ENCODE measurements at places on chromosomes 3 and 15.

DNA sequence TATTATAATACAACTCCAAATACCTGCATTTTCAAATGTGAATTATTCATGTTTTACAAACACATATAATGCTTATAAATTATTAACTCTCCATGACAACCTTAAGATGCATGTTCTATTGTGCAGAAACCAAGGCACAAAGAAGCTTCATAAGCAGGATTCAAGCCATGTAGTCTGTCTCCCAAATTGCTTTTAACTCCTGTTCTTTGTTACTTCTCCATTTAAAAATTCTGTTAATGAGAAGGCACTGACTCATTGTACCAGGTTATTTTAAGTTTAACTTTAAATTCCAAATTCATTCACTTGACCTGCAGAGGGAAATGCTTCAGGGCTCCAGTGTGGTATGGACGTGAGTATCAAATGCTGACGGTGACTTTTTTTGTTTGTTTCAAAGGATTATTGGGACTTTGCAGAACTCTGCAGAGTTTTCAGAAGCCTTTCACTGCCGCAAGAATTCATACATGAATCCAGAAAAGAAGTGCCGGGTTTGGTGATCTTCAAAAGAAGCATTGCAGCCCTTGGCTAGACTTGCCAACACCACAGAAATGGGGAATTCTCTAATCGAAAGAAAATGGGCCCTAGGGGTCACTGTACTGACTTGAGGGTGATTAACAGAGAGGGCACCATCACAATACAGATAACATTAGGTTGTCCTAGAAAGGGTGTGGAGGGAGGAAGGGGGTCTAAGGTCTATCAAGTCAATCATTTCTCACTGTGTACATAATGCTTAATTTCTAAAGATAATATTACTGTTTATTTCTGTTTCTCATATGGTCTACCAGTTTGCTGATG, 100.0 kb downstream of the MME start:
- DNase-seq, result no peak

GRCh38 chr15:56053046-56053400, 59.6 kb upstream of the NEDD4 start:
- no peak for DNase-seq

DNA sequence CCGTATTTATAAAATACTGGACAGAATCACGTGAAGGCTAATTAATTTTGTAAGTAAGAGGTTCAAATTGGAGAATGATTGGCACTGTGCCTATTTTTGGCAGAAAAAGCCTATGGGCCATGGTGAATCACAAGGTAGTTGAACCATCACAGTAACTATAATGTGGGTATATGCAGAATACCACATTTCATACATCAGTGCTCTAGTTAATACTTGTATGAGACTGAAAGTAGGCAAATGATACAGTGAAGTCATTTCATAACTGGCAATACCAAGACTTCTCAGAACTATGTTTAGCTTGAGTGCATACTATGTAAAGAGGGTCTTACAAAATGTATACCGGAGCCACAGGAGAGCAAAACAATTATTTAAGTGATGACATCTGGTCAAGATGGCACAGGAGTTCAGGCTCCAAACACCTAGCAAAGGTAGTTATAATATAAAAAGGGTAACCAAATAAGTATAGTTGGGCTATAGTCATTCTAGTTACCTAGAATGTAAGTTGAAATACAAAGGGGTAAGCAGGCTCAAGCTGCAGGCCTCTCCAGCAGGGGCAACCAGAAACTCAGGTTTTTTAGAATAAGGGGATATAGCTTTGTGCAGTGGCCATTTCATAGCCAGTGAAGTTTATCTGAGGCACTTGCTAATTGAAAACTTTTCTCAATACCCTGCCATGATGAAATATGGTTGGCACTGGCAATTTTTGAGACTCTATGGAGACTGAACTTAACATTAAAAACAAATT, 19.1 kb downstream of the GPR160 start:
- no peak for DNase-seq

DNA sequence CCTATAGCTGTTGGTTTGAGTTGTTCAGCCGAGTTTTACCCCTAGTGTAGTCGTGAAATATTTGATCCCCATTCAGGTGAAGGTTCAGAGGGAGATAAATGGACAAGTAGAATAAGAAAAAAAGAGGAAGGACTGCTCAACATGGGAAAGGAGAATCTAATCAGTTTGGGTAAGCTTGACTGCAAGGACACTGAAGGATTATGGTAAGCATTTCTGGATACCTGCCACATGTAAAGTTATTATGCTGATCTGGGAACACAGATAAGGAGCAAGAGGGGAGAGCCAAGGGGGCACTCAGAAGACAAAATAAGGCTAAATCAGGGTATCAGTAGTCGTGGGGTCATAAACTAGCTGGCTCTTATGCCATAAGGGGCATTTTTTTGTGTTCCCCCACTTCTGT, 49.9 kb downstream of the TFG start:
- DNase-seq, result no peak

DNA sequence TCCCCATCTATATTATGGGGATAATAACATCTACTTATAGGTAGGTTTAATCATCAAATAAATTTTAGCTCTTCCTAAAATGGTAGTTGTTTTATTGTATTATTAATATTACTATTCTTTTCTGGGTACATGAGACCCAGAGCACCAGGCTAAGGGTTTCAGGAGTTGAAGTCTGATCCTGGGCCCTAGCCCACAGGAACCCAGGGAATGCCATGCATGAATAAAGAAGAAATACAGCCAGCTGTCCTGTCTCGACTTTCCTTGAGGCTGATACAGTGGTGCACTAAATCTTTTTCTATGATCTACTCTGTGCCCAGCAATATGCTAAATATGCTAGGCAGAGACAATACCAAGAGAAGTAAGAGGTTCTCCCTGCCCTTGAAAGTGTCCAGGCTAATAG, 72.1 kb upstream of the ATP2C1 start:
- DNase-seq, result no peak

GRCh38 chr3:137293086-137293485, 335.3 kb downstream of the IL20RB start:
- DNase-seq, result no peak

DNA sequence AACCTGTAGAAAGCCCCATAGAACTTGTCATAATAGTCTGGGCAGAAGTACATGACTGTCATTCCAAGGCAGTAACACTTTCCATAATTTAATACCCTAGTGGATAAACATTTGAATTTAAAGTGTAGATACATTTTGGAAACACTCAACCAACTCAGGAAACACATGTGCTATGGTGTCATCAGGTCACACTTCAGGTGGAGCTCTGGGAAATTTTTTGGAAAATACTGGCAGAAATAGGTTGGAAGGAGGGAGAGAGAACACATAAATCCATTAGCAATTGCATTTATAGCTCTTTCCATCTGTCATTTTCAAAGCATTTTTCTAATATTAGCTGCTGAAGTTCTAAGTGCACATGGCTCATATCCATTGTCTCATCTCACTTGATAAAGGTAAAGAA, 135.7 kb downstream of the MEIS2 start:
- DNase-seq, result no peak

DNA sequence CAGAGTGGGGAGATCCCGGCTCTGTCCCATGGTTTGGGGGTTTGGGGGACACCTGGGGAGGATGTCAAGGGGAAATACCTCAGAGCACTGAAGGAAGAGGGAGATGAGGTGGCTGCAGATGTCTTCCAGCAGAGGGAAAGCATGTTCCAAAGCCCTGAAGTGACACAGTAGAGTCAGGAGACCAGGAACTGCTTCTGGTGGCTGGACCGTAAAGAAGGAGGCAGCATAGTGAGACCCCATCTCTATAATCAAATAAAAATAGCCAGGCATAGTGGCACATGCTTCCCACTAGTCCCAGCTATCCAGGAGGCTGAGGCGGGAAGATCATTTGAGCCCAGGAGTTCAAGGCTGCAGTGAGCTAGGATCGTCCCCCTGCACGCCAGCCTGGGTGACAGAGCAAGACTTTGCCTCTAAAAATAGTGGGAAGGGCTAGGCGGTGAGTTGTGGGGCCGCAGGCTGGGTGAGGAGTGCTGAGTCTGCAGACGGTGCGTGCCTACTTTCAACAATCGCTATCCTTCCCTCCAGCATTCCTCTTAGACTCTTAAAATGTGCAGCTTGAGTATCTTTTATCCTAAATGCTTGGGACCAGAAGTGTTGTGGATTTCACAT, 26.2 kb downstream of the HES1 start:
- no peak for DNase-seq

GRCh38 chr3:36060950-36061349, 319.4 kb upstream of the STAC start:
- no peak for DNase-seq

DNA sequence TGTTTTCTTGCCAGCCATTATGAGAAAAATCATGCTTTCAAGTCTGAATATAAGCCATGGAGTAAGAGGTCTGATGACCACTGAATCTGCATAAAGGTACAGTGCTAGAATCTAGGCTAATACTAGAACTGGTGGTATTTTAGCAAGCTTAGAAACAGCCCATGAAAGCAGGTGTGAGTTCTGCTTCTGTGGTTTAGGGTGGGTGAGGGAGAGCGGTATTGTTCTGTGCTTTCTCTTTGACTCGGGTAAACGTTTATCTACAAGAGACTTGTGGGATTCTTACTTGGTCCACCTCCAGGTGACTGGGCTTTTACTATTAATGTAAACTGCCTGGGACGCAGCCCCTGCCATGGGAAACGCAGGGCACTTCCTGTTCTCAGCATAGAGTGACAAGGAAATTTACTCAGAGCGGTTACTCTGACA, 55.2 kb downstream of the PGPEP1L start:
- no peak for DNase-seq

GRCh38 chr15:36756707-36757106, 177.3 kb downstream of the CDIN1 start:
- DNase-seq, result no peak

GRCh38 chr3:41960826-41961750, 815 bp downstream of the ULK4 start:
- peak; percentile 66 for DNase-seq

DNA sequence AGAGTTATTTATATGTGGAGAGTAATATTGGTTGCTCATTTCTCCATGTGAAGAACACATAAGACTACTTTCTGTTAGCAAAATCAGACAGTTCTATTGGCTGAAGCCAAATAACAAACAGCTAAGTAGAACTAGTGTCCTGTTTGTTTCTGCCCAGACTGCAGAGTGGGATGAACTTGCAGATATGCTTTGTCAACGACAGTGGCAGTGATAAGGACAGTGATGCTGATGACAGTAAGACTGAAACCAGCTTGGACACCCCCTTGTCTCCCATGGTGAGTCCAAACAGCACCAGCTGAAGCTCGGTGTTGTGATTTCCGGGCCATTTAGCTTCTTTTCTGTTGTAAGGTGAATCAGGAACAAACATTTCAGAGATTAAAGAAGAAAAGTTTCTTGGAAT, 102.6 kb upstream of the IL12A start:
- DNase-seq, result no peak

GRCh38 chr15:50458348-50459112, 34.3 kb downstream of the USP8 start:
- DNase-seq, result no peak

DNA sequence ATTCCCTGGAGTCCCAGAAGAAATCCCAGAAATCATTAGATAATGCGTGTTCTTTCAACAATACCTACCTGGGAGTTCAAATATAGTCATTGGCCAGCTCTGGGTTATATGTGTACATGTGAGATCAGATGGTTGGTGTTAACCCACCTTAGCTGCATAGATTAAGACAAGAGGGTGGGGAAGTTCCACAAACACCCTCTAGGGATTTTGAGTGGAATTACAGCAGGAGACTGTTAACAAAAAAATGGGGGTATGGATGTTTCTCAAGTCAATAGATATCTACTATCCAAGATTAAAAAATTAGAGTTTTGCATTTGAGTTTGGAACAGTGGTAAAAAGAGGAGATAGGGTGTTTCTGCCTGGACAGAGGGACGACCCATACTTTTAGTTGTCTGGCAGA, 282.5 kb upstream of the CNTN3 start:
- DNase-seq, result no peak

DNA sequence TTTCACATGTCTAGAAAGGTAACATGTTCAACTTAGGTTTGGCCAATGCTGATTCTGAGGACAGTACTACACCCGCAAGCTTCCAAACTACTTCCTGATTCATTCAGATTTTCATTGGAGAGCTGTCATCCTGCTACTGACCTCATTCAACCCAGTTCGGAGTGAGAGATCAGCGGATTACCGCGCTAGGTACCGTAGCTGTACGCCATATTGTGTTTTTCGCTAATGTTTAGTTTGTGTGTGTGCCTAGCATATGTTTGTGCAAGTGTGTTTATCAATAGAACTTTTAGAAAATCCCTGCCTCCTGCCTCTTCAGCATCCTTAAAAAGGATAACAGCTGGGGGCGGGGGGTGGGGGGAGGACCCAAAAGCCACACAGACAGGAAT, 1.1 kb downstream of the ZBTB20 start:
- peak; percentile 39 for DNase-seq

DNA sequence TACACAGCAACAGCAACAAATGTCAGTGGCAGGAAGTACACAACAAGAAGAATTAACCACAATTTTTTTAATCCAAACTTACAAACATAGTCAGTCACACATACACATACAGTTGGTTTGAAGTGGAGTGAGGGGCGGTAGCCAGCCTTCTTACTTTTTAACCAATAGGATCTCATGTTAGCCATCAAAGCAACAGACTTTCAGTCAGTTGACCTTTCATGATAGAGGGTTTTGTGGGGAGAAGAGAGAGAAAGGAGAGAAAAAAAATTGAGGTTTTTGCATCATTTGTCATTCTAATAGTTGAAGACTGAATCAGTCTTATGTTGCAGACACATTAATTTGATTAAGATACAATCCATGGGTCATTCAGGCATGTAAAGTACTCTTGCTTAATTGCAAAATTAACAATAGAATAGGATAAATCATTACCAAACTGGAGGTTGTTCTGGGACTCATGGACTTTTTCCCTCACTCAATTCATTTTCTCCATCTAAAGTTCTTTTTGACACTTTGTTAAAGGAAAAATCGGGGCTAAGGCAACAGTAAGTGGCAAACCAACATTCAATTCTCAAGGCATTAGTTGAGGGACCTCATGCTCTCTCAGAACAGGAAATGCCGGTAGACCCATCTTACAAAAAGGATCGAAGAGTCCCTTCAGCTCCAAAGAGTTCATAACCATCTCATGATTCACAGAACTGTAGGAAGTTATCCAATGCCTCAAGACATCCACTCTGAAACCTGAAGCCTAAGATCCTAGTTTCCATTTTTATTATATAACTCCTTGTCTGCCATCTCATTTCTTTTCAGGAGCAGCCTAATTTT, 159.5 kb upstream of the LPP start:
- DNase-seq, result no peak

Data from activated T-cell treated with anti-CD3 and anti-CD28 coated beads, Interleukin-2, amount 50 U/mL, for 1 hour (primary cell).